ENCODE measurements at places on chromosomes 5 and 9.

- DNase-seq: no peak
Observed at GRCh38 chr9:92534674-92535073, 1.1 kb downstream of the ECM2 start.

DNA sequence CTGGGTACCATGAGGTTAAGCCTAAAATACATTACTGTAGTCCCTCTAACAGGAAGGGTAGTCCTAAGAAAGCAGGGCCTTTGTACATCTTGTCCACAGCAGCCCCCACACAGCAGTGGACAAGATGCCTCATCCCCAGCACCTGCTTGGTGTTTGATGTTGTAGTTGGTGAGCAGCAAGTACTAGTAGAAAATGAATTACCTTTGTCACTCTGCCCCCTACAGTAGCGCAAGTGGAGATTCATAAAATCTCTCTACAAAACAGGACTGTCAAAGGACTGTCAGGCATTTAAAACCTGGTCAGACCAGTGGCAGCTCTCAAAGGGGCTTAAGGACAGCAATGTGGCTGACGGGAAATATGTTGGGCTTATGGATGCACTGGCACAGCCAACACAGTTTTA is 122.5 kb downstream of the TMEM174 start:
- no peak for DNase-seq

DNA sequence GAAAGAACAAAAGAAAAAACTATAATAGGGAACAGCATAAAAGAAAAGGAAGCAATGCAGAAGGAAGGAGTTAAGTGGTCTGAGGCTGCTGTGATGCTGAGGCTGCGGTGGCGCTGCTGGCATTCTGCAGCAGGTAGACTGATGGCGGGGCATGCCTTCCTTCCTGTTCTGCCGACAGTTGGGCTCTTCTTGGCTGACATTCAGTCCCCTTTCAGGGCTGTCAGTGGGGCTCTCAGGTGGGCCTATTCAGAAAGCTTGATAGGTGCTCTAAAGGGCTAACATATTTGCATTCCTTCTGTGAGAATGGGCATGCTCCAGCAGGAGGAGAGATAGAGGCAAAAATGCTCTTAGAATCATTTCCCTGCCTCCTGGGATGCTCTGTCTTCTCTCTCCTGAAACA is 5.1 kb upstream of the CLINT1 start:
- DNase-seq: no peak

DNA sequence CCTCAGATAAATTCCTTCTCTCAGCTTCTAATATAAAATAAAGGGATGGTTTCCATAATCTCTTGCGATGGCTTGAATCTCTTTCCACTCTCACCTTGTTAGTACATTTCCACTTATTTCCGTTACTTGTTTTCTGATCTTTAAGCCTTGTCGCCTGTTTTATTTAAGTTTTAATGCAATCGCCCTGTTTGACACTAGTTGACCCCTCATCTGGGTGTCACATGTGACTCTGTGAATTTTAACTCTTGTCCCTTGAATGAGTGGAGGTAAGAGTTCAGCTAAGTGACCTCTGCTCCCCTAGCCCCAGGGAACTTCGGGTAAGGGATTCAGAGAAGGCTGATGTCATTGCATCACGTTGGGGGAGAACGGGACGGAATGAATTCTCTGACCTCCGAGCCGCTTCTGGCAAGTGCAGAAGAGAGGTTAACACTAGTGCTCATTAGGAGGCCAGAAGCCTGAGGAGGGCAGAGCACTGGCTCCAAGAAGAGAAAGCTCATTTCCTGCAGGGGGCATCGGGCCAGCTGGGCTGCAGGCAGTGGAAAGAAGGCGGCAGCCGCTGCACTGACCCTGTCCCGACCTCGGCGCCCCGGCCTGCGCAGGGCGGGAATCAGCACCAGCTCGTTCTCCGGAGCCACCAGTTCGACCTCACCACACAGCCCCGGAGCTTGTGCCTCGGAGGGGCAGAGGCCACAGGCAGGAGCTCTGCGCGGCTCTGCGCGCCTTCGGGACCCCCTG is 569 bp downstream of the HINT2 start:
- no peak for DNase-seq

DNA sequence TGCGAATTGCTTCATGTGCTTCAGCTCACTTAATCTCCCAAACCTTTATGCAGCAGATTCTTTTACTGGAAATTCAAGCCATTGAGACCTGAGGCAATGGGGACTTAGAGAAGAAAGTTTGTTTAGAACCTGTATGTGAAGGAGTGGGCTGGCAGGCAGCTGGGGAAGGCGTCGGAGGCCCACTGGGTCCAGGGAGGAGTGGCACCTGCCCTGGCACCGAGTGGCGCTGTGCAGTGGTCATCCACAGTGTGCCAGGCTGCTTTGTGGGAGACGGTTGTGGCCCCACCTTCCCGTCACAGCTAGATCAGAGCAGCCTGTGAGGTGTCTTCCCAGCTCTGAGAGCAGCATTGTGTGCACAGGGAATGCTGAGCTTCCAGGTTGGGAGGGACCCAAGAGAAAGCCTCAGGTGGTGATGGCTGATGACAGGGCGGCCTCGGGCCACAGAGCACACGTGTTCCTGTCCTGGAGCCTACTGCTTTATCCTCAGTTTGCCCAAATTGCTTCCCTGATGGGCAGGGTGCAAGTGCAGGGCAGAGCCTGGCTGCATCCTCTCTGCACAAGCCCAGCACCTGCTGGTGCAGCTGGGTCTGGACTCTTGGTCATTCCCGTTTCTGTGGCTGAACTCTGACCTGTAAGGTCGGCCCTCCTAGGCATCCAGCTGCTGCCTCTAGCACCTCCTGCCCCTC is 175.2 kb downstream of the CACNA1B start:
- DNase-seq: no peak

DNA sequence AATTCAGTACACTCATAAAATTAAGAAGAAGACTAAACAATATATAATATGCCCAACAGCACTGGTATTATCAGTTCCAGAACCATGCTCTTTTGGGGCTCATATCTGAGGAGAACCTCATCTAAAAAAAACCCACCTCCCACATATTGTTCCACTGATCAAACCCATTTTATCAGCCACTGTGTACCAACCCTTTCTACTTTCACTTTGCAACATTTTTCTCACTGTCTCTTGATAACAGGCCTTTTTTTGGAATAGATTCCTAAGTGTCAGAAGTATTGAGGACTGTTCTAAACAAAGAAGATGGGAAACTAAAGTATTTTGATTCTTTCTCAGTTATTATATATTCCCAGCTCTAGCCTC is 173.2 kb downstream of the GABRB2 start:
- no peak for DNase-seq

DNA sequence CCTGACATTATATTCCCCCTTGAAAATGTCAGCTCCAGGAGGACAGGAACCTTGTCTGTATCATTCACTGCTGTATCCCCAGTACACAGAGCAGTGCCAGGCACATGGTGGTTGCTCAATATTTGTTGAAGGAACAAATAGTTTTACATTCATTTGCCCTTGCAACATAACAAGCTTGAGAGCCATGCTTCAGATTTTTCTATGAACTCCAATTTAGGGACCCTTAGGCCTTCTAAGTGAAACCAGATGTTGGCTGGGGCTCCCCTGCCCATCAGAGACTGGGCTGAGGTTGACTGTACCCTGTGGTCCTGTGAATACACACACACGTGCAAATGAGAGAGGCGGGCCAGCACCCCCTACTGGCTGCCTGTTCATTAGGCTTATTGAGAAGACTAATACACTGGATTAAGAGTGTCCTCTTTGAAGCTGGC is 214.9 kb upstream of the WWC1 start:
- DNase-seq: no peak

GRCh38 chr9:134545543-134546245 is 95.9 kb upstream of the COL5A1 start:
- DNase-seq: no peak

GRCh38 chr9:19423163-19423562 is 14.4 kb downstream of the ACER2 start:
- no peak for DNase-seq

GRCh38 chr5:174307031-174307408 is 261.5 kb downstream of the NSG2 start:
- DNase-seq: no peak

GRCh38 chr5:166354332-166354731 is 1937.1 kb upstream of the WWC1 start:
- no peak for DNase-seq

DNA sequence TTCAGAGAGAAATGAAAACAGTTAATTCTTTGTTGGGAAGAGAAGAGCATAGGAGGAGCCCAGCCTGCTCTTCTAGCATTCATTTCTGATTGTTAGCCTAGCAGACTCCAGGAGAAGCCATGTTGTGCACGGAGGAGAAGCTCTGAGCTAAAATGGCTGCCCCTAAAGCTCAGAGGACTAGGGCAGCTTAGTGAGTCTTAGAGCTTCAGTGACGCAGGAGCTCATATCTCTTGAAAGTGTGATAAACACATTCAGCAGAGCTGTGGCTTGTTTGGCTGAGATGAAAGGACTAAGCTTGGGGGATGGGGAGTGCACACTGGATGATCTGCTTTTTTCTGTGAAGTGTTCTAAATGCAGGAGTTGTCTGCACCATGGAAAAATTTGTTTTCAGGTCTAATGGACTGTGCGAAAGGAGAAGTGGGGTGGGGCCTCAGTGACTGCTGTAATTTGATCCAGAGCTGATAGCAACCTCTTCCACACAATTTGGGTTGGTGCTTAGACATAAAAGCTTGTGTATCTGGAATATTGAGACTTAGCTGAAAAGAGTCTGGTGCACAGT is 58.5 kb downstream of the ZNF462 start:
- DNase-seq: peak; percentile 54

- no peak for DNase-seq
Observed at GRCh38 chr9:87874304-87874623, 8.4 kb upstream of the SPATA31E1 start.

- no peak for DNase-seq
Observed at GRCh38 chr5:15966651-15967050, 212.9 kb downstream of the MARCHF11 start.

- no peak for DNase-seq
Observed at GRCh38 chr9:27365707-27366376, 68.9 kb upstream of the EQTN start.

- DNase-seq: no peak
Observed at GRCh38 chr5:139638090-139638735, 9.9 kb upstream of the CXXC5 start.

DNA sequence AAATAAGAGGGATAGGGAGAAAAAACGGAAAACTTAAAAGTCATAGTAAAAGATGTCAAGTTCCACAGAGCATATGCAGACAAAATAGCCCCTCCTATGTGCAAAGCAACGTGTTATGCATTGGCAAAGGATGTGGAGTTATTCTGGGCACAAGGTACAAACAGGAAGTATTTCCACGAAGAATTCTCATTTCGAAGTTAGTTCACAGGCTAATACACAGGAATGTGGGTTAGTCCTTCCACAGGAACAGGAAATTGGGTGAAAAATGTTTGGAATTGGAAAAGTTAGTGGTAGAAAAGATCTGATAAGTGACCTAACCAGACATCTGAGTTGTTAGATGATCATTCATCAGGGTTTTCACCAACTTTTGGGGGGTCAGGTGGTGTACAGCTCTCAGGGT is 326.6 kb downstream of the EBF1 start:
- no peak for DNase-seq

- no peak for DNase-seq
Observed at GRCh38 chr9:134344068-134344799, 18.0 kb downstream of the RXRA start.

- DNase-seq: no peak
Observed at GRCh38 chr5:124642151-124642550, 104.3 kb downstream of the ZNF608 start.

DNA sequence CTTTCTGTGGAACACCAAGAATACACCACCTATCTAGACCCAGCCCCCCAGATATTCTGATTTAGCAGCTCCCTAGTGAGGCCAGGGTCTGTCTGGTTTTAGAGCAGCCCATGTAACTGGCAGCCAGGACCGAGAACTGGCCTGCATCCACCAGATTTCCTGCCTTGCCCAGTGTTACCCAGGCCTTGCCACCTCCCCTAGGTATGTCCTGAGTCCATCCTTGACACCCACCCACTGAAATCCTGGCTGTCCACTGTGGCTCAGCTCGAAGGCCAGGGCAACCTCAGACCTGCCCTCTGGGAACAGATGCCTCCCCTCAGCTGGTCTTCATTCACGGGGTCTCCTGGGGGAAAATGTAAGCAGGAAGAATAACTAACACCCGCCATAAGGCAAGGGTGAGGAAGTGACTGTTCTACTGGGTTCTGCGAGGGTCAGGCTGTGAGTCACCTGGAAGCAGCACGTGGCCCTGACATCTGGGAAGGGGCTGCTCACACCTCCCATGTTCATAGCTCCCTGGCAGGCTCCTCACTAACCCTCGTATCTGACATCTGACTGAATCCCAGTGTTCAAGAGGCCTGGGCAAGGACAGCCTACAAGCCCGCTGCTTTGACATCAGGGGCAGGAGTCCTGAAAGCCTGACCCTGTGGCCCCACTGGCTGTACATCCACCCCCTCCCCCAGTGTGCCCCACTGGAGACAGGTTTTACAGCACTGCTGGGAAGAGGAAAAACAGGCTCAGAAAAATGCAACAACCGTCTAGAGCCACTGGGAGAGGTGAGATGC is 72.7 kb downstream of the SEMA4D start:
- DNase-seq: no peak

- DNase-seq: no peak
Observed at GRCh38 chr5:55418994-55419968, 111.5 kb downstream of the MTREX start.
